ENCODE measurements at places on chromosomes 11 and 22. TPM values are rescaled to one million over a fixed set of nuclear protein-coding genes. Genes with fewer than 3 reads are reported as not detected.

The A4GALT gene
- total RNA-seq = 16.2 TPM

The GVQW3 gene
- 0.87 TPM for total RNA-seq

DNA sequence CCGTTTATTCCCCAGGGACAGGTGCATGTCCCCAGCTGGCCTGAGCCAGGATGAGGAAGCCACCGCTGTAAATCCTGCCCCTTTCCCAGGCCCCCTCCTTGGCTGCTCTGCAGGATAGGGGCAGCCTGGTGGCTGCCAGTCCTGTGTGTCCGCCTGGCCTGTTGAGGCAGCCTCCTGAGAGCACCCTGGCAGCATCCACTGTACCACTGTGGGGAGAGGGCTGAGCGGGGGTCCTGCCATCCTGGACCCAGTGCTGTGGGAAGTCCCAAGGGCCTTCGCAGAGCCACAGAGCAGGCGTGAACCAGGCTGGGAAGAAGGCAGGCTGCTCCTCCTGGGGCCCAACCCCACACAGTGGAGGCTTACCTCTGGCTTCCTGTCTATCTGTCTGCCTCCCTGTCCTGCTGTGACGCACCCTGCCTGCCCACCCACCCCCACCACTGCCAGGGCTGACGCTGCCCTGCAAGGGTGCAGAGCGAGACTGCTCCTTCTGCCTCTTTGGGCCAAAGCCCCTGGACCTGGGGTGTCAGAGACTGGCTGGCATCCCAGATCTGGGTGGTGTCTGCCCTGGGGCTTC, 8.4 kb downstream of the KCTD17 start:
- DNase-seq = no peak

GRCh38 chr22:24887260-24887659, 59.2 kb downstream of the LHFPL7 start:
- DNase-seq = no peak

DNA sequence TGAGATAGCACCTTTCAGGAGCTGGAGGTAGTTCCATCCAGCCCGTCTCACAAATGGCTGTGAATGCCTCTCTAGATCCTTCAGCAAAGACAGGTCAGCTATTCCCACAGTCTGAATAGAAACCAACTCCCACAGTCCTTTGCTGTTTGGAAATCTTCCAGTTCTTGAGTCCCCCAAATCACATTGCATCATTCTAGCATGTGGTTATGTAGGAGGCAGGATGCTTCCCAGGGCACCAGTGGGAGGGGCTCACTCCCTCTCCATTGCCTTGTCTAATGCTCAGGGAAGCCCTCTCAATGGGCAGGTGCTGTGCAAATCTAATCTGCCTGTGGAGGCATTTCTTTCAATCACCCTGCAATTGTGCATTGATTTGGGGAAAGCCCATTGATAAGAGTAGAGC, 14.6 kb downstream of the NAV2 start:
- no peak for DNase-seq

DNA sequence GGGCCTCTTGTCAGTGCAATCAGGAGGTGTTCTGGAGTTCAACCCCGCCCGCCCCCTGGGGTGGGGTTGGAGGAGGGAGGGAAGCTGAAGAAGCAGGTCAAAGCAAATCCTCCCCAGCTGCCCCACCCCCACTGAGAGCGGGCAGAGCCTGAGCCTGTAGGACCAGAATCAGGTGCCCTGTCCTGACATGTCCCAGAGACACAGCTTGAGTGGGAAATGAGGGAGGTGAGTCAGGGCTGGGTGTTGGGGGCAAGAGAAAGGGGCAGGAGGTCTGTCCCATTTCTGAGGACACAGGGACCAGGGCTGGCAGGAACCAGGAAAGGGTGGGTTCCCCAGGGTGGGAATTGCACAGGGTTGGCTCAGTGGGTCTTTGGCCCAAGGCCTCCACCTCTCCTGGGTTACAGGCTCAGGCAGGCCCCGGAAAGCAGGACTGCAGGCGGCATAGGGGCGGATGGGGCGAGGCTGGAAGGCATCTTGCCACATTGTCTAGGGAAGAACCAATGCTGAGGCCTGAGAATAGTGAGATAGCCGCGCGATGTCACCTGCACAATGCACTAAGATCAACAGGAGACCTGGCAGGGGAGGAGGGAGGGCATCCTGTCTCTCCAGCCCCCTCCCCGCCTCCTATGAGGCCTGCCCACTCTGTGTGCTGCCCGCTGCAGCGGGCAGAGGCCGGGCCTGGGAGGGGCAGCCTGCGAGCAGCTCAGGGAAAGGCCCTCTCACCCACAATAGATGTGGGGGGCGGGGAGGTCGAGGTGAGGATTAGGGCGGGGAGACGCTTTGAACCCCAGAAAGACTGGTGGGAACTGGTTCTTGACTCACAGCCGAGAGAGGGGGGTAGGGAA, 32.4 kb downstream of the NECTIN1 start:
- DNase-seq = no peak

Data from epithelial cell of proximal tubule (primary cell).